ENCODE measurements at places on chromosomes 5 and 9. TPM values are rescaled to one million over a fixed set of nuclear protein-coding genes. Genes with fewer than 3 reads are reported as not detected.

DNA sequence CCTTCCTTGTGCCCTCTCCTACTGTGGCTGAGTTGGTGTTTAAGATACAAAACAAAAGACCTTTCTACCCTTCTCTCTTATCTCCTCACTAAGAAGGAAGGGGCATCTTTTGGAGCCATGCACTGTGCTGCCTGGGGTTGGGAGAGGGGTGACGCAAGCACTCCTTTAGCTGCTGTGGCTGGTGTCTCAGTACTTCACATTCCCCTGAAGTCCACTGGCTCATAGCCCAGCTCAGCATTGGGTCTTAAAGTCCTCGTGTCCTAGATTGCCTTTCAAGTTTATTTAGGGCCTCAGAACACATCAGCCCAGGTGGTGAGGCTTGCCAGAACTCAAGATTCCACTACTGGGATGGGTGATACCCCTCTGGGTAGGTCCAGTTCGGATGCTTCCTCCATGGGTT, 325.9 kb upstream of the CYLC2 start:
- no peaks in the 10 kb centered on the region for H3K36me3 ChIP-seq
- H3K27ac ChIP-seq = no peak overlapping the region
- no peak overlapping the region for H3K4me3 ChIP-seq

- no peaks in the 10 kb centered on the region for H3K36me3 ChIP-seq
- no peak overlapping the region for H3K4me3 ChIP-seq
- no peak overlapping the region for H3K27ac ChIP-seq
- peaks cover 16% of the 10 kb centered on the region for H3K4me1 ChIP-seq
These were observed 188.8 kb downstream of the BNC2 start for GRCh38 chr9:16681652-16681987.

DNA sequence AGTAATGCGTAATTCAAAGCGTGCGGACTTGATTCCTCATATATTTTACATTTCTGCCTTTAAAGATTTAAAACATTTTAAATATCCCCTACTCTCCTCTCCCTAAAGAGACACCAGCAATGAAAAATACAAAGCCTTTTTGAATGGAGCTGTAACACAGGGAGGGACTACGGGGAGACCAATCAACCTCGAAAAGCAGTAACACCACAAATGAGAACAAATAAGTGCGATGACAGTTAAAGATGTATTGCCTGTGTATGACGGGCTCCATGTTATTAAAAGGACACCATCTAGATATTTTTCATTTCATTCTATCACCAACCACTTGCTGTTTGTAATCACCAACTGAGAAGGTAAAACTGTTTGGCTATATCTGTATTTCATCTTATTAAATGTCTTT, 230.3 kb upstream of the TBCA start:
- H3K4me1 ChIP-seq = no peaks in the 10 kb centered on the region
- H3K36me3 ChIP-seq = peaks cover 8% of the 10 kb centered on the region
- no peak for DNase-seq
- H3K4me3 ChIP-seq = no peak overlapping the region

DNA sequence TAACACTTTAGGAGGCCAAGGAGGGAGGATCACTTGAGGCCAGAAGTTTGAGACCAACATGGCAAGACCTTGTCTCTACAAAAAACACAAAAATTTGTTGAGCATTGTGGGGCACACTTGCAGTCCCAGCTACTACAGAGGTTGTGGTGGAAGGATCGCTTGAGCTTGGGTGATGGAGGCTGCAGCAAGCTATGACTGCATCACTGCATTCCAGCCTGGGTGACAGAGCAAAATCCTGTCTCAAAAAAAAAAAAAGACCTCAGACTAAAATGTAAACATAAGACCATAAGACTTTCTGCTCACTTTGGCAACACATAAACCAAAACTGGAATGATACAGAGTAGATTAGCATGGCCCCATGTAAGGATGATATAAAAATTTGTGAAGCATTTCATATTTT, 24.6 kb upstream of the NANS start:
- no peaks in the 10 kb centered on the region for H3K36me3 ChIP-seq
- H3K4me3 ChIP-seq = no peak overlapping the region
- DNase-seq = no peak
- peaks cover 6% of the 10 kb centered on the region for H3K4me1 ChIP-seq
- no peak overlapping the region for H3K27ac ChIP-seq
- H3K27me3 ChIP-seq = no peaks in the 10 kb centered on the region

- no peaks in the 10 kb centered on the region for H3K27me3 ChIP-seq
- no peak overlapping the region for H3K4me3 ChIP-seq
These were observed 82.3 kb downstream of the SLC1A3 start for GRCh38 chr5:36688722-36689121.

DNA sequence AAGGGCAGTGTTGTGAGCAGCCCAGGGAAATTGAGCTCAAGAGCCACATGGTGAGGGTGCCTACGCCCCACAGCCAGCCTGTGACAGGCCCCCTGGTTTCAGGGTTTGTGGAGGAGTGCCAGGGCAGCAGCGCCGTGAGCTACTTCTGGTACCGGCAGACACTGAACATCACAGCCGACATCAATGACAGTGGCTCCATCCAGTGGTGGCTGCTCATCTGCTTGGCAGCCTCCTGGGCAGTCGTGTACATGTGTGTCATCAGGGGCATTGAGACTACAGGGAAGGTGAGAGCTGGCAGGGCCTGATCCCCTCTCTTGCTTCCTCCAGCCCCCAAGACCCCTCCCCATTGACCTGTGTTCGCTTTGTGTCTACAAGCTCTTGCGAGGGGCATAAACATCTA, 10.2 kb downstream of the SLC6A18 start:
- no peaks in the 10 kb centered on the region for H3K36me3 ChIP-seq
- H3K27me3 ChIP-seq = peaks cover 17% of the 10 kb centered on the region
- no peak overlapping the region for H3K4me3 ChIP-seq
- no peaks in the 10 kb centered on the region for H3K4me1 ChIP-seq
- no peak overlapping the region for H3K27ac ChIP-seq
- DNase-seq = no peak

- no peaks in the 10 kb centered on the region for H3K4me1 ChIP-seq
- no peak overlapping the region for H3K27ac ChIP-seq
- no peak overlapping the region for H3K4me3 ChIP-seq
- H3K27me3 ChIP-seq = no peaks in the 10 kb centered on the region
These were observed 762.7 kb upstream of the ARRDC3 start for GRCh38 chr5:92145852-92146251.

DNA sequence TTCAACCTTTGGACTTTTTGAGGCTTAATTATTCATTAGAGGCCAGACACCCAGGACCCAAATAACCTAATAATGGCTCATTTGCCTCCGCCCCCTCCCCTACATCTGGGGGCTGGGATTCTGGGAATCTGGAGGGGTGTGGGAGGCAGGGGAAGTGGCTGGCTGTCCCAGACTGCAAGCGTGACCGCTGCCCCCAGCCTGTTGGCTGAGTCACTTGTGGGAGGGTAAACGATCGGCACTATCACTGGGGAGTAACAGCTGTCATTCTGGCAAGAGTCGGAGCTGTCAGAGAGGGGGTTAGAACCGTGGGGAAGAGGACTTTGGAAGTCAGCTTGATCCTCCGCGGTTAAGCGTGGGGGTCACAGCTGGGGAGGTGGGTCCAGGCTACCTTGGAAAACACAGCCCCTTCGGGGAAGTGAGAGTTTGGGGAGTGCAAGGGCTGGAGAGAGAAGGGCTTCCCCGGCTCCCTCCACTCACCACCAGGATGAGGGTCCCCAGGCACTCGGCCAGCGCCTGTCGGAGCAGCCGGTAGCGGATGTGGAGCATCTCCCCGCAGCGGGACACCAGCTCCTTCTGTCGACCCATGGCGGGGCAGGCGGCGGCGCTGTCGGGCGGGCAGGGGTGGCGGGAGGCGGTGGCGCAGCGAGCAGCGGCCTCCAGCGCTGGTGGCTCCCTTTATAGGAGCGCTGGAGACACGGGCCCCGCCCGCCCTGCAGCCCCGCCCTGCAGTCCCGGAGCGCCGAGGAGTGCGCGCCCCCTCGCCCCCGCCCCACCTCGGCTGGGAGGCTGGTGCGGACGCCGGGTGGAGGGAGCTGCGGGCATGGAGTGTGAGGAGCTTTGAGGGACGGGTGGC, at the start of gene AQP3:
TSS of gene AQP3 (minus strand) at position 648 of the 853 bp plus-strand sequence. CDS start at position 585, 63 bp downstream.
- peak within 1 kb of the TSS; percentile 81 for H3K27ac ChIP-seq
- H3K4me3 ChIP-seq = peak within 1 kb of the TSS; percentile 59
- H3K4me1 ChIP-seq = peaks cover 62% of the 10 kb centered on the region
- H3K36me3 ChIP-seq = peaks cover 1% of the 10 kb centered on the region
- DNase-seq = peak; percentile 85
- H3K27me3 ChIP-seq = no peaks in the 10 kb centered on the region

DNA sequence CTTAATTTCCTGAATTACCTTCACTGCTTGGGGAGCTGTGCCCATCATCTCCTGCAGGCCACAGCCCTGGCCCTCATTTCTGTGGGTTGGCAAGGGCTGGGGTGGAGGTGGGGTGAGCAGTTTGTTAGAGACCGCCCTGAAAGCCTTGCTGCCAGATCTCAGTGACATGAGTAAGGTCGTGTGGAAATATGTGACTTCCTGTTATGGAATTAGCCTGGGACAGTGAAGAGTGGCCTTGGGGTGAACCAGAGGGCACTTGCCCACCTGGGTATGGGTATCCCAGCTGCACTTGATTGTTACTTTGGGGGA, 2.5 kb upstream of the HNRNPAB start:
- DNase-seq = peak; percentile 37
- H3K4me3 ChIP-seq = no peak overlapping the region
- H3K27ac ChIP-seq = no peak overlapping the region
- H3K36me3 ChIP-seq = peaks cover 6% of the 10 kb centered on the region
- peaks cover 44% of the 10 kb centered on the region for H3K4me1 ChIP-seq

TAF11L4 gene
- not detected for total RNA-seq

ORM2 gene
- not detected for total RNA-seq

ZNG1F gene
- total RNA-seq = 9.1 TPM

ZNF658 gene
- 8.6 TPM for total RNA-seq

SYNPO gene
- 8.5 TPM for total RNA-seq

HK3 gene
- total RNA-seq = 0.72 TPM

SLC36A2 gene
- total RNA-seq = not detected

All from suprapubic skin (tissue), 4 donors.